HTR-8/SVneo (cell line): ENCODE measurements at places on chromosomes 16 and 17.
A peak's percentile ranks its signal among the peaks of the same experiment; 100 is the strongest.

- no peak for DNase-seq
Observed at GRCh38 chr17:51054748-51055147, 65.9 kb downstream of the SPAG9 start.

DNA sequence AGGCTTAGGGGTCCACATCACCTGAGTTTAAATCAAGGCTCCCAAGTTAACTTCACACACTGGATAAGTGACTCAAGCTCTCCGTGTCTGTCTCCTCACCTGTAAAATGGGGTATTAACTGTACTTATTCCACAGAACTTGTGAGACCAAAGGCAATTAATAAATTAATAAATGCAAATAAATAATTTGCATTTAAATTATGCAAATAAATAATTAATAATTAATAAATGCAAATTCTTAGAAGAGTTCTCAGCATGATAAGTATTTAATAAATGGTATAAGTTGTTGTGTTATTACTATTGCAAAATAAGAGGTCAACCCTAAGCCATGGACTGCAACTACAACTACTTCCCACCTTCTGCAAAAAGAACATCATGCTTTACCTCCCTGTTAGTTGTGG lies 13.7 kb upstream of the CXCL16 start:
- DNase-seq, result no peak

DNA sequence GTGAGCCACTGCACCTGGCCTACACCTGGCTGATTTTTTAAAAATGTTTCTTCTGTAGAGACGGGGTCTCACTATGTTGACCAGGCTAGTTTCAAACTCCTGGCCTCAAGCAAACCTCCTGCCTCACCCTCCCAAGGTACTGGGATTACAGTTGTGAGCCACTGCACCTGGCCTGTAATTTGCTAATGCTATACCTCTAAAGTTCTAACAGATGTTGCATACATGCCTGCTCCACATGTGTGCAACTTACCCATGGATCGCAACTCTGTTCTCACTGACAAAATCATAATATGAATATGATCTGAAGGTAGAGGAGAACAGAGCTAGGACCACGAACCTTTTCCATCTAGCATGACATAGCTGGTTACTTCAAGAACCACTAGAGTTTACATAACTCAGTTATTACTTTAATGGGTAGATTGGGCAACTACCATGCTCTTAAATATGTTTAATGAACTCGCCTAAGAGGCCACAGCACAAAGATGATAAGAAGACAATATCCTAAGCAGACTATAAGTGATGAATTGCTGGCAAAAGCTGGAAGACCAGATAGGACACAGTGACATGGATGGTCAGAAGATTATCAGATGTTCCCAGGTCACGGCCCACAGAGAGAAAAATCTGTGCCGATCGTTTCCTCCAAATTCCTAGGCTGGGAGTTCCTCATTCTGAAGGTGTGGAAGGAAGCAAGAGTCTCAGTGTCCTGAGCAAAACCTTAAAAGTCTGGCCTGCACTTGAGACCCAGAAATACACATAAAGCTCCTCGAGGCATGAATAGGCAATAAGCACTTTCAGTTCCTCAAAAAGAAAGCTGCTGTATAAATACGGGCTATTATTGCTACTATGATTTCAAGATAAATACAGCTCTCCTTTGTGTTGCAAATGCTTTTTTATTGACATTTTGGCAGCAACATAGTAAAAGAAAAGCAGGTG lies 53.6 kb upstream of the ICAM2 start:
- no peak for DNase-seq

GRCh38 chr17:61139219-61139618 lies 260.4 kb upstream of the TBX2 start:
- peak; percentile 69 for DNase-seq
